Activated B cell treated with CpG ODN at 0.5 μM for 24 hours (primary cell): ENCODE measurements at places on chromosomes 12 and 14.
A peak's percentile ranks its signal among the peaks of the same experiment; 100 is the strongest.

DNA sequence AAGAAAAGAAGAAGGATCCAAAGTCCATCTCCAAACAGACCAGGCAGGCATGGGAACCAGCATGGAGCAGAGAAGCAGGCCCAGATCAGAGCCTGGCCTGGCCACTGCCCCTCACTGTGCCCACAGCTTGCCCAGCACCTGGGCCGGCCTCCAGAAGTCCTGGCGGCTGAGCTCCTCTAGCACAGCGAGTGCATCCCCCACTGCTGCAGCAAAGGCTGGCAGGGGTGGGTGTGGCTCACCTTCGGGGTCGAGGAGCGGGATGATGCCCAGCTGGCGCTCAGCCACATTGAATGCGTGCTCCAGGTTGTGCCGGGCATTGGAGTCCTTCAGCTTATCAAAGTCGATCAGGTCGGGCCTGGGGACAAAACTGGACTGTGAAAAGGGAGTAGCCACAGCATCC, 78.7 kb downstream of the SPTB start:
- no peak for DNase-seq
- H3K36me3 ChIP-seq: no peaks in the 10 kb centered on the region
- H3K27ac ChIP-seq: no peak overlapping the region
- H3K4me3 ChIP-seq: no peak overlapping the region
- H3K27me3 ChIP-seq: peaks cover 12% of the 10 kb centered on the region
- H3K4me1 ChIP-seq: no peaks in the 10 kb centered on the region

DNA sequence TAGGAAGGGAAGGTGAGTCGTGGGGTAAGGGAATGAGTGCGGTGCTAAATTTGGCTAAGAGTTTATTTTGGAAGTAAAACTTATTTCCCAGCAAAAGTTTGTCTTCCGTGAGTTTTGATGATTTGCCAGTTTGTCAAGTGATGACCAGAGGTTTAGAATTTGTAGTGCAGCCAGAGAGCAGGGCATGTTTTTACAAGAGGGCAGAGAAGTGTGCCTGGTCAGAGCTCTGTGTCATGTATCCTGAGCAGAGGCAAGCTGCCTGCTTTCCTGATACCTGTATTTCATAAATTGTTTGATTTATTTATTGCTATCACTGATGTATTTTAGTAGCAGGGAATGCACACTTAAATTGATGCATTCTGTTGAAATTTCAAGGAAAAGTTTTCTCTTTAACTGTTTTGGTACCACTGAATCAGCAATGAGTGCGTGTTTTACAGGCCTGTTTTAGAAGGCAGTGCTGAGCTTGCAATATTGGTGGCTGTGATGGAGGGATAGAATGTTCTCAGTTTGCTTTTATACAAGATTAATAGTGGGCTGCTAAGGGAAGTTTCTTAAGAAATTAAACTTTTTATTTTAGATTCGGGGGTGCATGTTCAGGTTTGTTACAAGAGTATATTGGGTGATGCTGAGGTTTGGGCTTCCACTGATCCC, 19.7 kb upstream of the RD3L start:
- H3K27me3 ChIP-seq: peaks cover 2% of the 10 kb centered on the region
- no peaks in the 10 kb centered on the region for H3K4me1 ChIP-seq
- no peaks in the 10 kb centered on the region for H3K36me3 ChIP-seq

GRCh38 chr12:67952787-67953186, 36.5 kb upstream of the IFNG-AS1 start:
- no peak for DNase-seq
- no peak overlapping the region for H3K4me3 ChIP-seq
- H3K4me1 ChIP-seq: no peaks in the 10 kb centered on the region
- H3K36me3 ChIP-seq: no peaks in the 10 kb centered on the region
- H3K27ac ChIP-seq: no peak overlapping the region

GRCh38 chr12:112096667-112097066, 11.9 kb downstream of the NAA25 start:
- H3K36me3 ChIP-seq: peaks cover 63% of the 10 kb centered on the region
- H3K4me3 ChIP-seq: no peak overlapping the region
- H3K27ac ChIP-seq: peak overlapping the region; percentile 75
- no peaks in the 10 kb centered on the region for H3K27me3 ChIP-seq

DNA sequence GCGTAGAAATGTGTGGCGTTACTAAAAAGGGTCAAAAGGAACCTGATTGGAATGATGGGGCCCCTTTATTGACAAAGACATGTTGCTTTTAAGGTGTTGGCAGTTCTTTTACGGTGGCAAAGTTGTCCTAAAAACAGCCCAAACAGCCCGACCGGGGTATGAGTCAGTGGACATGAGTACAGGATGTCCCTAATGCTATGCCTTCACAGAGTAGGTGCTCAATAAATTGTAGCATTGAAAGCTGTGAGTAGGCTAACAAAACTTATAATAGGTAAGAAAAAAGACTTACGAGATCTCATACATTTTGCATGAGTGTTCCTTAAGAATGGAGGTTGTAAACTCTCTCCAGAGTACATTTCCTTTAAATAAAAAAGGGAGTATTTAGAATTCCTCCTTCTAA, 2.6 kb downstream of the ELK3 start:
- peak overlapping the region; percentile 99 for H3K27ac ChIP-seq
- H3K36me3 ChIP-seq: peaks cover 24% of the 10 kb centered on the region
- H3K27me3 ChIP-seq: no peaks in the 10 kb centered on the region

- DNase-seq: no peak
- no peaks in the 10 kb centered on the region for H3K36me3 ChIP-seq
- no peaks in the 10 kb centered on the region for H3K27me3 ChIP-seq
- no peak overlapping the region for H3K4me3 ChIP-seq
- no peaks in the 10 kb centered on the region for H3K4me1 ChIP-seq
- no peak overlapping the region for H3K27ac ChIP-seq
Observed at GRCh38 chr14:58884442-58884841, 246.7 kb downstream of the DACT1 start.

GRCh38 chr12:101021442-101021841, 188.6 kb downstream of the SLC5A8 start:
- no peak overlapping the region for H3K4me3 ChIP-seq
- no peaks in the 10 kb centered on the region for H3K27me3 ChIP-seq
- no peak for DNase-seq

GRCh38 chr14:96940009-96940408, 142.8 kb downstream of the VRK1 start:
- H3K4me1 ChIP-seq: peaks cover 10% of the 10 kb centered on the region
- H3K27me3 ChIP-seq: no peaks in the 10 kb centered on the region
- H3K4me3 ChIP-seq: no peak overlapping the region

GRCh38 chr12:68189821-68190242, 30.3 kb upstream of the IFNG start:
- no peak overlapping the region for H3K4me3 ChIP-seq
- no peak for DNase-seq
- no peaks in the 10 kb centered on the region for H3K36me3 ChIP-seq
- no peak overlapping the region for H3K27ac ChIP-seq
- H3K27me3 ChIP-seq: peaks cover 17% of the 10 kb centered on the region
- H3K4me1 ChIP-seq: no peaks in the 10 kb centered on the region

- H3K4me1 ChIP-seq: no peaks in the 10 kb centered on the region
- peaks cover 9% of the 10 kb centered on the region for H3K27me3 ChIP-seq
- H3K27ac ChIP-seq: no peak overlapping the region
- H3K36me3 ChIP-seq: peaks cover 4% of the 10 kb centered on the region
- H3K4me3 ChIP-seq: no peak overlapping the region
Observed at GRCh38 chr14:81245771-81246170, 25.0 kb upstream of the GTF2A1 start.

DNA sequence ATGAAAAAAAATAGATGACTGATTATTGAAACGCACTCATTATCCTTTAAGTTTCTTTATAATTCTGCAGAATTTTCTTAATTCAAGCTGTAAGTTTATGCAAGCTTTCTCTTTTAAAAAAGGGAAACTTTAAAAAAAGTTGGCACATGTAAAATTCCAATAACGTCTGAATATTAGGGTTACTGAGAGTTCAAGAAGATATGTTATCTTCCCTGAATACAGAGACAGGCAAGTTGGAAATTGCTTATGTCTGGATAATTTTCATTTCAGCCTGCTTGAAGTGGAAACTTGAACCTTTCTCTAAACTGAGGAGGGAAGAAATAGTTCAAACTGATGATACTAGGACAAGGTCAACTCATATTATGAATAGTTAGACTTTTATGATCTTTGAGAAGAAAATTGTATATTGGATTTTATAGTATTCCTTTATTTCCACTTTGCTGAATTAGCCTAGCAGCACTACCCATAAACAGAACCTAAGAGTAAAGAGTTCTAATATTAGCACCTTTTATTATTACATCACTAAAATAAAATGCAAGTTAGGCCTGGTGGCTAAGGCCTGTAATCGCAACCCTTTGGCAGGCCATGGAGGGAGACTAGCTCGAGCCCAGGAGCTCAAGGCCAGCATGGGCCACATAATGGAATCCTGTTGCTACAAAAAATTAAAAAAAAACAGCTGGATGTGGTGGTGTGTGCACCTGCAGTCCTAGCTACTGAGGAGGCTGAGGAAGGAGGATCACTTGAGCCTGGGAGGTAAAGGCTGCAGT, 288.0 kb downstream of the TRHDE start:
- no peak overlapping the region for H3K4me3 ChIP-seq
- no peak overlapping the region for H3K27ac ChIP-seq
- H3K27me3 ChIP-seq: no peaks in the 10 kb centered on the region

- no peak overlapping the region for H3K4me3 ChIP-seq
- no peak overlapping the region for H3K27ac ChIP-seq
- DNase-seq: no peak
- peaks cover 2% of the 10 kb centered on the region for H3K4me1 ChIP-seq
- no peaks in the 10 kb centered on the region for H3K36me3 ChIP-seq
Observed at GRCh38 chr12:12221560-12221959, 45.3 kb downstream of the LRP6 start.

GRCh38 chr12:1815814-1816729, 4.3 kb upstream of the LRTM2 start:
- DNase-seq: no peak
- no peak overlapping the region for H3K27ac ChIP-seq
- H3K36me3 ChIP-seq: no peaks in the 10 kb centered on the region
- H3K27me3 ChIP-seq: peaks cover 32% of the 10 kb centered on the region
- H3K4me3 ChIP-seq: no peak overlapping the region

GRCh38 chr14:34452258-34452822, 9.7 kb downstream of the SPTSSA start:
- H3K36me3 ChIP-seq: peaks cover 19% of the 10 kb centered on the region
- H3K4me1 ChIP-seq: peaks cover 6% of the 10 kb centered on the region
- no peaks in the 10 kb centered on the region for H3K27me3 ChIP-seq
- no peak overlapping the region for H3K4me3 ChIP-seq

GRCh38 chr14:75401361-75401760, 26.5 kb upstream of the JDP2 start:
- peaks cover 3% of the 10 kb centered on the region for H3K27me3 ChIP-seq
- H3K4me3 ChIP-seq: no peak overlapping the region
- peaks cover 2% of the 10 kb centered on the region for H3K4me1 ChIP-seq
- DNase-seq: no peak

GRCh38 chr14:103428723-103429556, 43.7 kb downstream of the MARK3 start:
- DNase-seq: no peak
- H3K4me1 ChIP-seq: peaks cover 28% of the 10 kb centered on the region
- no peaks in the 10 kb centered on the region for H3K27me3 ChIP-seq
- H3K27ac ChIP-seq: peak overlapping the region; percentile 65
- H3K4me3 ChIP-seq: no peak overlapping the region

GRCh38 chr12:53694756-53695151, 18.9 kb upstream of the ATP5MC2 start:
- no peak for DNase-seq
- peaks cover 29% of the 10 kb centered on the region for H3K4me1 ChIP-seq
- H3K4me3 ChIP-seq: peak overlapping the region; percentile 78
- no peak overlapping the region for H3K27ac ChIP-seq
- H3K36me3 ChIP-seq: no peaks in the 10 kb centered on the region

- DNase-seq: no peak
- H3K27me3 ChIP-seq: peaks cover 22% of the 10 kb centered on the region
- no peak overlapping the region for H3K27ac ChIP-seq
- no peak overlapping the region for H3K4me3 ChIP-seq
Observed at GRCh38 chr12:10247436-10248058, 34.9 kb downstream of the GABARAPL1 start.

DNA sequence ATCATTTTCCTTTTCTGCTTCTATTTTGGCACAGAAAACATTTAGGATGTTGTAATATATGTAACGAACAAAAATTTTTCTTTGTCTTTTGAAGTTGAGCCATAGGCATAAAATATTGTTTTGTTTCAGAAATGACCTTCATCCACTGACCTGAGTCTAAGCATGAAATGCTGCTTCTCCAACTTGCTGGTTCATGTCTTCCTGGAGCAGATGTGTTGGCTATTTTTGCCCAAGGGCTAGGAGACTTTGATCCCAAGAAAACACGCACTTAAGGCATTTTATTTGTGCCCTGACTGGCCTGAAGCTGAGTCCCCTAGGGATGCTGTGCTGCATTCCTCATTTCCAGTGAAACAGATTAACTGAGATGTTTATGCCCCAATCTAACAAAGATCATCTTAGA, 27.2 kb upstream of the ALG10B start:
- no peak overlapping the region for H3K27ac ChIP-seq
- H3K36me3 ChIP-seq: no peaks in the 10 kb centered on the region
- no peaks in the 10 kb centered on the region for H3K4me1 ChIP-seq
- DNase-seq: no peak
- H3K27me3 ChIP-seq: no peaks in the 10 kb centered on the region
- no peak overlapping the region for H3K4me3 ChIP-seq

GRCh38 chr12:21065845-21066244, 65.1 kb upstream of the SLCO1B1 start:
- H3K4me1 ChIP-seq: no peaks in the 10 kb centered on the region
- no peak for DNase-seq
- no peak overlapping the region for H3K4me3 ChIP-seq

GRCh38 chr14:90519262-90519920, 122.6 kb downstream of the CALM1 start:
- no peaks in the 10 kb centered on the region for H3K36me3 ChIP-seq
- H3K27me3 ChIP-seq: no peaks in the 10 kb centered on the region
- H3K4me3 ChIP-seq: no peak overlapping the region
- DNase-seq: no peak
- no peak overlapping the region for H3K27ac ChIP-seq

DNA sequence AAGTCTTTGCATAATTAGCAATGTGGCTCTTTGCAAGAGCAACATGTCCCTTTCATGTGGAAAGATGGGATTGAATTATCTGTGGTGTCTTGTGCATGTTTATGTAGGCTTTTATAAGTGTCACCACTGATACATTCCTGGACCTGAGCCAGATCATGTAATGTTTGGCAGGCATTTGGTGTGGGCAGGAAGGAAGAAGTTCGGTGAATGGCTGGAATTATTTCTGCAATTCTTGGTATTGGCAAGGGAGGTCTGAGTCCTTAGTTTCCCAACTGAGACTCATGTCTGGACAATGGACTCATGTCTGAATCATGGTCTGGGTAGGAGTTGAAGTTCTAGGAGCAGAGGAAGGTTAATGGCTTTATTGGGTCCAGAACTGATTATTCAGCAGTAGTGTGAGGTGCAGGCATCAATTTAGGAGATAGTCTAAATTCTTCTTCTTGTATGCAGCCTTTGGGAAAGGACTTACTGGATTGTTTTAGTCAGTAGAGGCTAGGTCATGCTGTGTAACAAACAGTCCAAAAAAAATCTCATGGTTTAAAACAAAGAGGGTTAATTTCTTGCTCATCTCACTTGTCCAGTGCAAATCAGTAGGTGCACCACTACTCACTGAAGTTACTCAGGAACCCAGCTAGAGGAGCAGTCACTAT, 186.5 kb upstream of the LHX5 start:
- DNase-seq: no peak
- H3K36me3 ChIP-seq: no peaks in the 10 kb centered on the region
- no peak overlapping the region for H3K4me3 ChIP-seq
- no peak overlapping the region for H3K27ac ChIP-seq
- H3K4me1 ChIP-seq: no peaks in the 10 kb centered on the region
- peaks cover 2% of the 10 kb centered on the region for H3K27me3 ChIP-seq
